Spleen (tissue), 13 donors: ENCODE measurements at places on chromosomes 1 and 21. TPM values are rescaled to one million over a fixed set of nuclear protein-coding genes. Genes with fewer than 3 reads are reported as not detected.

GRCh38 chr1:156659661-156659987 is 17.6 kb downstream of the NES start:
- DNase-seq = no peak

OVAAL gene
- not detected for total RNA-seq

DNA sequence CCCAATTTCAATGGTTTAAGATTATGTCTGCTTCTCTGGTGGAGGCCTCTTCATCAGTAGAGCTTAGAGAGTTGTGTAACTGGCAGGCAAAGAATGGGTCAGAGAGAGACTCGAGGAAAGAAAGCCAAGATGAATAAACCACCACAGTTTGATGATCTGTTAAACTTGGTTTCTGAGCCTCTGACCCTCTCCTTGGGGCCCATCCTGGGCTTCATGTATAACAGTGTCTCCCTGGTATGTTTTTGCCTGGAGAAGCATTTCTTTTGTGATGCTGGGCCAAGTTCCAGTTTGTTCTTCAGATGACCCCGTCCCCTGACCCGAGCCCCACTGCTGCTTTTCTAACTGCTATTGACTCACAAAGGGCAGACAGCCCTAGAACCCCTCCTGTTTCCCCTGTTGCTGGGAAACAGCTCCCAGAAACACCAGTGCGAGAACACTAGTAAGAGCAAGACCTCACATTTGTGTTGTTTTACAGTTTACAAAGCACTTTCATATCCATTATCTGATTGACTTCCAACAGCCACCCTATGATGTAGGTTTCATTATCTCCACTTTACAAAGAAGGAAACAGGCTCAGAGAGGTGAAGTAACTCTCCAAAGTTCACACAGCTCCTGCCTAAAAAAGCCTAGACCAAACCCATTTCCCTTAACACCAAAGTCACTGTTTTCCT is 9.0 kb downstream of the CD2 start:
- DNase-seq = peak; percentile 46

- no peak for DNase-seq
These were observed 46.2 kb downstream of the ARHGAP29 start for GRCh38 chr1:94191216-94191615.

DNA sequence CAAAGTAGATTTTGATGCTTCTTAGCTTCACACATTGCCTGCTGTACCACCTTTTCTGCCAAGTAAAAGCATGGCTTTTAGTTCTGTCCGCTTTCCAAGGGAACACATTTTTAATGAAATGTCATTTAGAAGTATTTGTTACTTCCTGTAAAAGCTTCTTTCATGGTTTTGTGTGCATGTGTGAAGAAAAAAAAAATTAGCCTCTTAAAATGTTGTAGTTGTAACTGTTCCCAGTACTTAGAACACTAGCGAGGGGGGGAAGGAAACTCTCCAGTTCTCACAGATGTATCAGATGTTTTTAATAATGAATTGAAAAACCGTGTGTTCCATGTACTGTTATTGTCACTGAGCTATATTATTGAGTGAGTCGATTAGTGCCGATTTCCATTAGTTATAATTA is 568.3 kb upstream of the ADGRL2 start:
- DNase-seq = no peak

- no peak for DNase-seq
These were observed 75.8 kb downstream of the FOXJ3 start for GRCh38 chr1:42259059-42259738.

CDA gene
- 12.5 TPM for total RNA-seq

- no peak for DNase-seq
These were observed 20.9 kb upstream of the DR1 start for GRCh38 chr1:93324486-93325464.

SPATA17 gene
- not detected for total RNA-seq

B3GALT5 gene
- 0.29 TPM for total RNA-seq

NSUN4 gene
- total RNA-seq = 35.2 TPM

DNA sequence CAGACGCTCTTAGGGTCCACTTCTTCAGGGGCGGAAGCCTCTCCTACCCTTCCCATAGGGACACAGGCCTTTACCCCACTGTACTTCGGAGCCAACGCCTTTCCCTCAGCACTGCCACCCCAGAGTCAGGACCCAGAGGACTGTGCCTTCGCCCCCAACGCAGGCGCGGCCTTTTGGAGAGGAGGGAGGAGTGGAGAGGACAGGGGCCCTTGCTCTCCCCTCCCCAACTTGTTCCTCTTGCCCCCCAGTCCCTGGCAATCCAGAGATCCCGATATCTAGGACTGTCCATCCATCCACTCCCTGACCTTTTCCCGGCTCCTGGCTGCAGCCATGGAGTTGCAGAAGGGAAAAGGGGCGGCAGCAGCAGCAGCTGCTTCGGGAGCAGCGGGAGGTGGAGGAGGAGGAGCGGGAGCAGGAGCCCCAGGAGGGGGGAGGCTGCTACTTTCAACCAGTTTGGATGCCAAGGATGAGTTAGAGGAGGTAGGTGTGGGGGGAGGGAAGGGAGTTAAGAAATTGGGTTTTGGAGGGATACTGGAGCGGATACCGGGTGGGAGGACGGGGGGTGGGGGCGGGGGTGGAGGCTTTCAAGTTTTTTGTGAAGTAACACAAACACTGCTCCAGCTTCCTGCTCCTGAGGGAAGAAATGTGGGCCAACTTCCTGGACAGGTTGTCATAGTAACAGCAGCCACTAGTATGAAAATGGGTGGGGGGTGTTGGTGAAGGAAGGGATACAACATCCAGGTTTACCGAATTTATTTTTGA is 636 bp downstream of the INTS3 start:
- peak; percentile 88 for DNase-seq

DNA sequence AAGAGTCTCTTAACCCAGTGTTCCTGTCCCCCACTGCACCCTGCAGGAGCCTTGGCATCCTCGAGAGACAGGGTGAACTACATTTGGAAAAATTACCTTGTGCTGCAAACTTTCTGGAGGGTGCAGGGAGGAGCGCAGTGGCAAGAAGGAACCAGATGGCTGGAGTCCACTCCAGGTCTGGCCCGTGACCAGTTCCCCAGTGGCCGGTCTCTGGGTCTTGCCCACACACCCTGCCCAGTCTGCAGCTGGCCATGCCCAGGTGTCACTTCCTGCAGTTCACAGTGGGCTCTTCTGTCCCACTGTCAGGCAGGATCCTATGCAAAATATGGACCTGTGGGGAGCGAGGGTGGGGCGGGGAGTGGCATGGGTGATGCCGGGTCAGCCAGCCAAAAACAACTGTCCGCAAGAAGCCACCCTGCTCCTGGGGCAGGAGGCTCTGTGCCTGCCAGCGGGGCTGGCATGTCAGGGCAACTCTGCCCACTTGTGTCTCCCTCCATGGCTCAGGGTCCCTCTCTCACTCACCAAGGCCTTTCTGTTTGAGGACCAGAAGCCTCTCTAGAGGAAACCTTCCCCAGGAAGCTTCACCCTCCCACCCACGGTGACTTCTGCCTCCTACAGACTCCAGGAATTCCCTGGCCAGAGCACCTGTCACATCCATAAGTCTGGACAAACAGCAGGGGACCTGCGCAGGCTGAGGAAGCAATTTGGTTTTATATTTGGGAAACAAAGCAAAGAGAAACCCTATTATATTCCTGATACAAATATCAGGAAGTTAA is 55.6 kb downstream of the KIF21B start:
- DNase-seq = no peak

DNA sequence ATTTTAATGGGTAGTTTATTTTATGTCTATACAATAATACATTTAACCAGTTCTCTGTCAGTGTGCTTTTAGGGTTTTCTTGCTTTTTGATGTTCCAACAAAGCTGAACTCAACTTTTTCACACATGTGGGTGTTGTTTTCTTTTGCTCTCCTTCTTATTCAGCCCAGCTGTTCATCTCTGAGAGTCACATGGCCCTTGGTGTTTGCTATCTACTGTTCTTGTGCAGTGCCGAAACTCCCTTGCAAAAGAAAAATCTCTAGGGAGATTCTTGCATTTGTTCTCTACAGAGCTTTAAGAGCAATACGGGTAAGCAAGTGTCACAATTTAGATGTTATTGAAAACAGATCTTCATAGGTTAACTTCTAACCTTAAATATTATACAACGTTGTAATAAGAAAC is 281.1 kb upstream of the CXADR start:
- DNase-seq = no peak

C1QB gene
- total RNA-seq = 2,128 TPM

DNA sequence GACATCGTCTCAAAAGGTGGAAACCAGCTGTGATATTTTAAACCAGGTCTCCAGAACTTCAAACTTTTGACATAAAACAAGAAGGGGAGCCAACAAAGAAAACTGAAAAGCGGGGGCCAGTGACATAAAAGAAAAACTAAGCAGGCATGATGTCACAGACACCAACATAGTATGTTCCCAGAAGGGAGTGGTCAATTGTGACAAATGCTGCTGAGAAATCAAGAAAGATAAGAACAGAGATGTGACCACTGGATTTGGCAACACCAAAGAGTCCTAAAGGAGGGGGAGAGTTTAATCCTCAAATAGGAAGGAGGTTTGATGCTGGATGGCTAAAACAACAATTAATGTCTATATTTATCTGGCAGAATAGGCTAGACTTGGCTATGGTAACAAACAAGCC is 2.3 kb upstream of the RNF19B start:
- no peak for DNase-seq

DNA sequence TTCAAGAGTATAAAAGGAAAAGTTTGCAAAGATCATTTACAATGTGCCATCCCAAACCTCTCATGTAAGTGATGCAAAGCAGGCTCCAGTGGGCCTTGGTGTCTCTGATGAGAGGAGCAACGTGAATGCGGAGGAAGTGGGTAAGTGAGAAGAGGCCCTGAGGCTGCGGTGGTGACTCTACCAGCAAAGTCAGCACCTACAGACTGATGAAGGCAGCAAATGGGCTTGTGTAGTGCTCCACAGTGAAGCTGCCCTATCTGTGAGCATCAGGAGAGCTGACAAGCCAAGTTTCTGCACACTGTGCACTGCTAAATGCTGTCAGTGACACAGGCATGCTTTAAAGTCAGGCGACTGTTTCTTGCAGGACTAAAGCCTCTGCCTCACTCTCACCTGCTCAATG is 15.6 kb upstream of the RAP1A start:
- DNase-seq = peak; percentile 89

DNA sequence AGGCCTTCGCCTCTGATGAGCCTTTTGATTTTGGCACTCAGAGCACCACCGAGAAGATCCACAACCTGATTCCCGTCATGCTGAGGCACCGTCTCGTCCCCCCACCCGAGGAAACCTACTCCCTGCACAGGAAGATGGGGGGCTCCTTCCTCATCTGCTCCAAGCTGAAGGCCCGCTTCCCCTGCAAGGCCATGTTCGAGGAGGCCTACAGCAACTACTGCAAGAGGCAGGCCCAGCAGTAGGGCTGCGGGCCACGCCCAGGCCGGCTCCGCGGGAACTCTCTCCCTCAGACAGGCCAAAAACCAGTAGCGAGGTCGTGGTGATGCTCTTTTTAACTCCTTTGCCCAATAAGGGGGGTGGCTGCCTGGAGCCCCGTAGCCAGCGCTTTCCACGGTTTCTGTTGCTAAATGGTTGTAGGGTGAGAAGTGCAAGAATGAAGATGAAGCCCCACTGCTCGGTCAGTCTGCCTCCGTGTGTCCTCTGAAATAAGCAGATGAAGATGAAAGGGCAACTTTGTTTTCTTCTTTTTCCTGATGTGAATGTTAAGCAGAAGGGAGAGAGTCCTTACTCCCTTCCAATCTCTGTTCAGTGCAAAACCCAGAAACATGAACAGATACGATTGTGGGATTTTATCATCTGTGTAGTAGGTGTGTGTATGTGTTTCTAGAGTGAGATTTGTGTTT is 46.5 kb downstream of the COQ8A start:
- peak; percentile 65 for DNase-seq

RHOU gene
- 41.1 TPM for total RNA-seq

DNA sequence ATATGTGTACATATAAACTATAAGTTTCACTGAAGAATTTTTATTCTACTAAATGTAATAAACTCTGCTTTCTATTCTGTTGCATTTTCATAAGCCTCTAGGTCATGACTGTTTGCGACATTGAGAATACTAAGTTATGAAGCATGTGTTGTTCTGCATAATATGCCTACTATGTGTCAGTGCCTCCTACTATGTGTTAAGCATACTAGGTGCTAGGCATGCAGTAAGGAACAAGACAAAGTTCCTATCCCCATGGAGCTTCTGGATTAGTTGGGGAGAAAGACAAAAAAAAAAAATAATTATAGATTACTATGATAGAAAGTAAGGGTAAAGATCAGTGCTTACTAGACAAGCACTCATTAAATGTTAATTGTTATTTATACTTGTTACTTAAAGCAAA is 1.3 kb downstream of the SDCCAG8 start:
- no peak for DNase-seq

GRCh38 chr21:31479714-31480113 is 135.7 kb upstream of the TIAM1 start:
- DNase-seq = no peak

GRCh38 chr21:44524414-44525371 is 15.3 kb downstream of the KRTAP10-1 start:
- no peak for DNase-seq

DNA sequence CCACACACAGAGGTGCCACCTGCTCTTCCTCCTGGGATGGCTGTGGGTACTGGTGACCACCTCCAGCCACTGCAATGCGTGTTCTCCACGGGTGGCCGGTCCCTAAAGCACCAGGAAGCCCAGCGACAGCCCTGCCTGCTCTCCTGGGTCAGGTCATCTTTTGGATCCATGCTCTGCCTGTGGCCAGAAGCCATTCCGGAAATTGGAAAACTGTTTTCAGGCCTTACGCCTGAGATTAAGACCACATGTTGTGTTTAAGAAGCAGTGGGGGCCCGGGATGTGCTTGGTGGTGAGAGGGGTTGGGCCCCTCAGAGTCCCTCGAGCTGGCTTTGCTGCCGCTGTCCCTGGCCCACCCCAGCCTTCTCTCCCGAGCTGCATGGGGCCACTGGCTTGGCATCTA is 150.8 kb downstream of the PEX14 start:
- peak; percentile 33 for DNase-seq

SPOCD1 gene
- total RNA-seq = 1.2 TPM
